ENCODE measurements at places on chromosomes 16 and 17. TPM values are rescaled to one million over a fixed set of nuclear protein-coding genes. Genes with fewer than 3 reads are reported as not detected.

MSLN gene
- total RNA-seq = not detected

TAT gene
- not detected for total RNA-seq

TEKT5 gene
- not detected for total RNA-seq

CLEC18B gene
- not detected for total RNA-seq

GPRC5B gene
- total RNA-seq = 0.11 TPM

GPR139 gene
- not detected for total RNA-seq

GRIN2A gene
- not detected for total RNA-seq

ATP1B2 gene
- 0.33 TPM for total RNA-seq

ABAT gene
- 6.0 TPM for total RNA-seq

TEKT1 gene
- not detected for total RNA-seq

MYH11 gene
- not detected for total RNA-seq

DNA sequence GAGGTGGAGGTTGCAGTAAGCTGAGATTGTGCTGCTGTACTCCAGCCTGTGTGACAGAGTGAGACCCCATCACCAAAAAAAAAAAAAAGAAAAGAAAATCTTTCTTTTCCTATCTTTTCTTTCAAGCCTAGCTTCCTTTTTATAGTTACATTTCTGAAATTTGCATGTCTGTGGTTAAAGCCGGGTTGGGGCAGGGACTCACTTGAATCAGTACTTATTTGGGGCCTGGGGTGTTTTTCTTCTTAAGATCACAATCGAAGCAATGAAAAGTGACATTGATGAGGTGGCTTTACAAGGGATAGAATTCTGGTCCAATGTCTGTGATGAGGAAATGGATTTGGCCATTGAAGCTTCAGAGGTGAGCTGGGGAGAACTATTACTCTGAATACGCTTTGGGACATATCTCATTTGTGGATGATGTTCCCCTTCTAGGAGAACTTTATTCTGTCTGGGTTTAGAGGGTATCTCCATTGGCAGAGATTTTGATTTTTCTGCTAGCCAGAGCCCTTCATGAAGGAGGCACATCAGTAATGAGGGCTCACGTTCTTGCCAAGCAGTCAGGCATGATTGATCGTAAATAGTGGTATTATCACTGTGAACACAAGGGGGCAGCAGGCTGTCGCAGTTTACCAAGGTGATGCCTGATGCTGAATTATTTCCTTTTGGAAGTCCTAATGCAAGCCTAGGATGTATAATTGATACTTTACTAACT lies 14.3 kb downstream of the KPNB1 start:
- peak; percentile 73 for DNase-seq

- no peak for DNase-seq
Observed at GRCh38 chr17:27591986-27592385, 39.0 kb upstream of the LGALS9 start.

DNA sequence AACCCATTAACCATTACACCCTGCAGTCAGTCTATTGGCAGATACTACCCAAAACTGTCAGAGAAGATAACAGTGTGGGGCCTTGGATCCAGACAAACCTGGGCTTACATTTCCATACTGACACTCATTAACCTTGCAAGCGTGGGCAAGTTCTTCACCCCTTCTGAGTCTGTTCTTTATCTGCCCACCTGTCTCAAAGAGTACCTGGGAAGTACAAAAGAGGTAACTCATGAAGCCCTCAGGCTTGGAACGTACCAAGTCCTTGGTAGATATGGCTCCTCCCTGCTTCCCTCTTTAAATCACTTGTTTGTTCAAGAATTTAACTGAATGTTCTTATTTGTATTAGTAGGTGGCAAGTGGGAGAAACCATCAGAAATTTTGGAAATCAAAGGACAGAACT lies 2.5 kb upstream of the IGSF6 start:
- DNase-seq = no peak

DNA sequence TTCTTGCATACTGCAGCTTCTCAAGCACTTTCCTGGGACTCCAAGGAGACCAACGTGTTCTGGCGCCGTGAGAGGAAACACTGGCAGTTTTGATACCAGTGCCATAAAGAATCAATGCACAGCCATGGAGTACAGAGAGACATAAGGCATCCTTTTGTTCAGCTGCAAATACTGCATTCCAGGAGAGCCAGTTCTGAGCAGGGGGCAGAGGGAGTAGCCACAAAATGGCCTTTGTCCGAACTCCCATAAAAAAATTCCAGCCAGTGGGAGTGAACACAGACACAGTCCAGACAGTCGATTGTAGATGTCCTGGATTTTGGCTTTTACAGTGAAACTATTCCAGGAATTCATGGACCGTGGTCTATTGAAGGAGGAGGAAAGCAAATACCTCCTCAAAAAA lies 36.2 kb upstream of the TEKT3 start:
- DNase-seq = no peak

- DNase-seq = no peak
Observed at GRCh38 chr17:81277421-81277820, 17.7 kb downstream of the SLC38A10 start.

- DNase-seq = peak; percentile 73
Observed at GRCh38 chr17:19021622-19022083, 17.1 kb upstream of the FAM83G start.

- DNase-seq = peak; percentile 48
Observed at GRCh38 chr16:21598701-21599121, 666 bp upstream of the METTL9 start.

DNA sequence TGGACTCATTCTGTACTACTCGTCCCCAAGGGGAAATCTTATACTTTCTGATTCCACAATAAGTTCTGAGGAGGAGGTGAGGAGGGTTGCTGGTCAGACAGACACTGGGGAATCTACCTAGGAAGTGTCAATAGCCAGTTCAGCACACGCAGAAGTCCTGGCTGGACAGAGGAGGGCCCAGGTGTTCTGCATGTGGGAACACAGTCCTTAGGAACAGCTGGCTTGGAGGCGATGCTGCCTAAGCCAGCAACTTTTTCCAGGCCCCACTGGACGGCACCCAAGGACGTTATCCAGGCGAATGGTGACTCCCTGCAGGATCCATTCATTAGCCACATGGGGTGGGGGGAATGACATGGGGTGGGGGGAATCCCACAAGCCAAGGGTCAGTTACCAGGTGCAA lies 29.9 kb upstream of the WFIKKN2 start:
- no peak for DNase-seq

DNA sequence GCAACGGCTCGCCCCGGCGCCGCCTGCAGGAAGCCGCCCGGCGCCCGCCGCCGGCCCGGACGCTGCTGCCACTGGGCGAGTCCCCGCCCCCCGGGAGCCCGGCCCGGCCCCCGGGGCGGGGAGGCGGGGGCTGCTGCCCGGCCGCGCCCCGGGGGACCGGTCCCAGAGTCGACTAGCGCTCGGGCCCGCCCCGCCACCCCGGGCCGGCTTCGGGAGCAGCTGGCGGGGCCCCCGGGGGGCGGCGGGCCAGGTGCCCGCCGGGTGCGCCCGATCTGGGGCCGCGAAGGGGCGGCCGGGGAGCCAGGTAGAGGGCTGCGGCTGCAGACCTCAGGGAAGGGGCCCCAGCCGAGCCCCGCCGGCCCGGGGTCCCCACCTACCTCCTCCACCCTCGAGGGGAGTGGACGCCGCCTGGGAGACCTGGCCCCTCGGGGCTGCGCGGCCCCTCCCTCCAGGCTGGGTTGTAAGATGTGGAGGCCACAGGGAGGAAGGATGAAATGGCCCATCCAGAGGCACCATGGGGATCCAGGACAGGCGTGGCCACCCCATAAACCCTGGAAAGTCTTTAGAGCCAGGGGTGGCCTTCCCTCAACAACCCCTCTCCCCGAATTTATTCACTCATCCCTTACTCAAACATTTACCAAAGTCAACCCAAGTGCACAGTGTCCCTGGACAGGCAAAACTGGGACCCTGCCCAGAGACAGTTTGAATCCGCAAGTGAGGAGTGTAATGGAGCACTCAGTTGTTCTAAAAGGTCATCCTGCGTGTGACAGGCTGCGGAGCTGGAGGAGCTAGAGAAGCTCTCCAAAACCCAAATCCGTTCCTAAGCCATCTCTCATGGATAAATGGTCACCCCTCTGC lies at the start of gene CDYL2:
TSS of gene CDYL2 (minus strand) at position 73 of the 858 bp plus-strand sequence. CDS start 425 bp downstream, outside the sequence.
- peak; percentile 62 for DNase-seq

GRCh38 chr16:74169687-74170376 lies 126.8 kb upstream of the PSMD7 start:
- DNase-seq = no peak

DNA sequence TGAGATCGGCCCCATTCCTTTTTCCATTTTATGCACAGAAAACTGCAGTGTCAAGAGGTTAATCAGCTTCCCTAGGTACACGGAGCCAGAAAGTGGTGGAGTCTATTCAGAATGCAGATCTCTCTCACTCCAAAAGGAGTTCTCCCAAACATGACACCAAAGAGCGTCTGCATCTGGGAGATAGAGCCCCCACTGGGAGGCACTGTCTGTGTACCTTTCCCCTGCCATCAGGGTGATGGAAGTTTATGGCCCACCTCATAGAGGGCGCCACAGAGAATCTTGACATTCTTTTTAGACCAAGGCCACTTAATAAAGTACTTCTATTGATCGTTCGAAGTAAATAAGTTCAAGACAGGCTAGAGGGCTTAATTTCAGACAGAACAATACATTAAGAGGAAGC lies 493.7 kb upstream of the ERCC4 start:
- DNase-seq = peak; percentile 8

DNA sequence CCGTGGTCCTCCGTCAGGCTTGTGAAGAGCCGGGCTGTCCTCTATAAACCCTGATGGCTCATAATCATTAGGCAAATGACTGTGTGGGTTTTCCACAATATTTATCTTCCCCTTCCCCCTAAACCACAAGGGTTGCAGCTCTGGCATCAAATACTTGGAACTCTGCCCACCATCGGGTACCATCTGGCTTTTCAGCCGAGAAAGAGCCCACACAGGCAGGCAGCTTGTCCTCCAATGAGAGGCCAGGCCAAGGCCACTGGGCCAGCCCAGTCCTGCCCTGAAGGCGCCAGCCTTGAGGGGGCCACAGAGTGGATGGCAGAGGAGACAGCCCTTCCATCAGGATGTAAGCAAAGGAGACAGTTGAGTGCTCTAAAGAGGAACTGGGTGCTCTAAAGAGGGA lies 31.8 kb upstream of the NAT9 start:
- DNase-seq = no peak

DNA sequence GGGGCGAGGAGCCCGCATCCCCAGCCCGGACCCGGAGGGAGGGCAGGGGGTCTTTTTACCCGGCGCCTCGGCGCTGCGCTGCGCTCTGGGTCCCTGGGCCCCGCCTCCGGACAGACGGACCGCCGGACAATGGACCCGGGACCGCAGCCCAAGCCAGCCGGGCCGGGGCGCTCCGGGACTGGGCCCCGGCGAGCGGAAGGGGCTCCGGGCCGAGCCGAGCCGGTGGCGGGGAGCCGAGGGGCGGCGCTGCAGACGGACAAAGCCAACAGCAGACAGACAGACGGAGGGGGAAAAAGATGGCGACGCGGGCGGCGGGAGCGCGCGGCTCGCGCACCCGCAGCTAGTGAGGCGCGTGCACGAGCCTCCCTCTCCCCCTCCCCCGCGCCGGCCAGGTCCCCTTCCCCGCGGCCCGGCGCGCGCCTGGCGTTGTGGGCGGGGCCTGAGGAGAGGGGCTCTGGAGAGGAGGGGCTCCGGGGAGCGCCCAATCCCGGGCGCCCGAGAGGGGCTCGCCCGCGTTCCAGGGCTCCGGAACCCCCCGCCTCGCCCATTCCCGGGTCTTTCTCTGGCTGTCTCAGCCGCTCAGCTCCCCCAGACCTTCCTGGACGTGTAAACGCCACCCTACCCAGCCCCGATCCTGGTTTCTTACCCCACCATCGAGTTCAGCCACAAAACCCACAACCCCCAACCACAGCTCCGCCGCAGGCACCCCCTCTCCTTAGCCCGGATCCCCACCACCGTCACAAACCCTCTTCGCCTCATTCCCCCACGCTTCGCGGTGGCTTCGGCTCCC lies at the start of gene ZNF821:
TSS of gene ZNF821 (minus strand) at position 334 of the 790 bp plus-strand sequence. CDS start 4,236 bp downstream, outside the sequence.
- DNase-seq = peak; percentile 89

DNA sequence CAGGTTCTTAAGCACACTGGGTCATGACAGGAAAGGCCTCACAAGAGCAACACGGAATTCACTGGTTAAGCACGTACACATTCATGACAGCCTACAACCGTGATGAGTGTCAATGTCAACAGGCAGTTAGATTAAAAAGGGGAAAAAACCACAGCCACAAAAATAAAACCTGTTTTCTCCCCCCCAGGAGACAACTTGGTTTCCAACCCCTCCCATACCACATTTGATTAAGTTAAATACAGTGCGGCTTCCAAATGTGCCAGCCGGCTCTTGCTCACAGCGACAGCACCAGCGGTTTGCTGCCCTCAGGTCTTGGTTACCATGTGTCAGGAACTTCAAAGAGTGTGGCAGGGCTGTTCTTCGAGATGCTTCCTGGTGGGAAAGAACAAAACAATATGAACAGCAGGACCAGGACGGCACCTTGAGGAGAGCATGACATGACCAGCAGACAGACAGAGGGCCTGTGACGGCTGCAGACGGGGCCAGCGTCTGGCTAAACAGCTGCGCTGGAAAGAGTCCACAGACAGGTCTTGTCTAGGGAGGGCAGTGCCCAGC lies 193.6 kb downstream of the PARN start:
- peak; percentile 19 for DNase-seq

DNA sequence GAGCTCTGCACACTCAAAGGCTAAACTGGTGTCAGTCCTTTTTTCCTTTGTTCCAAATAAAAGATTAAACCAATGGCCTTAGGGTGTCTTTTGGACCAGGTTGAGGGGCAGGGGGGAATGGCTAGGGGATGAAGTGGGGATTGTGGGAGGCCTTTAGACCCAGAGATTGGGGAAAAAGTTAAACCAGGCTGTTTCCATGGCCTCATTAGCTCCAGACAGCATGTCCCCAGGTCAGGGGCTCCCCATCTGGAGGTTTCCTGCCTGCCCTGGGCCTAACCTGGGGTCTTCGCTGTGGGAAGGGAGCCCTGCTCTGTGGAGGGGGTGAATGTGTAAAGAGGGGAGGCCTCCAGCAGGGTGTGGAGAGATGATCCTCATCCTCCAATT lies 10.3 kb downstream of the FKBP10 start:
- no peak for DNase-seq

DNA sequence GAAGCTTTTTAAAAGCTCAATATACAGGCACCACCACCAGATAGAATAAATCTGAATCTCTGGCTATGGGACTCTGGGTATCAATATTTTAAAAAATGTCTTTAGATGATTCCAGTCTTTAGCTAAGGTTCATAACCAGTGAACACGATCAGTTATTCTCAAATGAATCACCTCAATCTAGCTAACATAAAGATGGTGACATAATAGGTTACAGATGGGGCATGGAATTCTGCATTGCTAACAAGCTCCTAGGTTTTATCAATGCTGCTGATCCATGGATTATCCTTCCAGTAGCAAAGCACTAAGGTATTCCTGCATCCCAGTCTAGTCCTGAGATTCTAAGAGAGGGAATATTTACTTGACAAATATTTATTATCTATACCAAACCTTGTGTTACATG lies 415.5 kb upstream of the CDH11 start:
- DNase-seq = no peak

Data from activated CD4-positive, alpha-beta T cell treated with anti-CD3 and anti-CD28 coated beads for 36 hours (primary cell).